CD4-positive, alpha-beta T cell (primary cell): ENCODE measurements at places on chromosomes 6 and 20. TPM values are rescaled to one million over a fixed set of nuclear protein-coding genes. Genes with fewer than 3 reads are reported as not detected.

DNA sequence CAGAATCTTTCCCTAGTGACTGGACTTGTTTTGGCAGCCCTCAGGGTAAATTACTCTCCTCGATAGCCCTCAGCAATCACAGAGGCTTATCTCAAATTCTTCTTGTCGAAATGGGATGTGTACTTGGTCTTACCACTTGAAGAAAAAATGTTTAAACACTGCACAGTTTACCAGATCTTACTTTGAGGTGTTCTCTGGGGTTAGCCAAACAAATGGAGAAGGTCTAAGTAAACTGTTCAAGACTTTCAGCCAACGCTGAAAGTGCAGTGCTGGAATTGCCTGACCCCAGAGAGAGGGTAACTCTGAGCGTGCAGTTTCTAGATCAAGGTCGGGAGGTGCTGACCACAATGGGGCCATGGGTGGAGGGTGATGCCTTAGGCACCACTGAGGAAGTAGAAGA is 39.2 kb downstream of the MYLIP start:
- no peak for DNase-seq

DNA sequence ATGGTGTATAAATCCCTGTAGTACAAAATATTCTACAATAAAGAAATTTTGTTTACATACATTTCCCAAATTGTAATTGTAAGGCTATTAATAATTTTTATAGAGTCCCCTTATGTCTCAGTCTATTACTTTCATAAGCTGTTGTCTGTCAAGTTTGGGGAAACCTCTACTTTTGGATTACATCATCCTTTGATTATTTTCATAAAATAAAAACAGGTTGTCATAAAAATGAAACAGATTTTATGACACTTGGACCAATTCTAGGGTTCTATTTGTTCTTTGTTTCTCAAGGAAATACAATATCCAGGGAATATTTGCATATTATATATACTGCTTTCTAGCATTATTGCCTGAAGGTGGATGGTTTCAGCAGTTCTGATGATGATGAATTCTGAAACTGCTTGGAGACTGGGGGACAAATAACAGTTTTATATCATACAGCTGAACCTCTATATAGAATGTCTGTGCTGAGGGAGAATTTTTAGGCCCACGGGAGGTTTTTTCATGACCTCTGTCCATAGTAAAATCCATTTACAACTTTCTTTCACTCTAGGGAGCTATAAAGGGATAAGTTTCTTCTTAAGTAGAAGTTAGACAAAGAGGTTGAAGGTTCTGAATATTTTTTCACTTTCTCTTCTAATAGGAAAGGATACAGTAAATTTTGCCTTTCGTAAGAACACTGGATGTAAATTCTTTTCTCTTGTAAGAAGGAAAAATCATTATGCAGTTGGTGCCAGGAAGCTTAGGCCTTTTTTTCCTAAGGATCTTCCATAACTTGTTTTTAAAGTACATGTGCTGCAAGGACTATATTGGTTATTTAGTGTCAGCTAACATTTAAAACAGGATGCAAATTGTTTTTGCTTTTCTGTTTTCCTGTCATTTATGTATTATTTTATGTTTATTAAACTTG is 58.0 kb downstream of the CD2AP start:
- no peak for DNase-seq

DNA sequence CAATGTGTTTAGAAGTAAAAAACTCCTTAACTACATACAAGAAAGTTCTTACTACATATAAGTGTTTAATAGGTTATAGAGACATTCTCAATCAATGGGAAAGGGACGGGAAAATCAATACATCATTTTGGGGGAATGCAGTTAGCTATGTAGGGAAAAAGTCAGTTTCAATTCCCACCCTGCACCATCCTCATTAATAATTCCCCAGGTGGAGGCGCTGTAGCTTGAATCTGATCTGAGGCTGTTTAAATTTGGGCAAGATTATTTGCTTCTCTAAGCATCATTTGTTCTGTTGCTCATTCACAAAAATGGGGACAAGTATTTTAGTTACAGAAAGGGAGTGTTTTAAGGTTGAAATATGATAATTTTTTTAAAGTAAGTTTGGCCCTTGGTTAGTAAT is 19.1 kb downstream of the OLIG3 start:
- DNase-seq = no peak

DNA sequence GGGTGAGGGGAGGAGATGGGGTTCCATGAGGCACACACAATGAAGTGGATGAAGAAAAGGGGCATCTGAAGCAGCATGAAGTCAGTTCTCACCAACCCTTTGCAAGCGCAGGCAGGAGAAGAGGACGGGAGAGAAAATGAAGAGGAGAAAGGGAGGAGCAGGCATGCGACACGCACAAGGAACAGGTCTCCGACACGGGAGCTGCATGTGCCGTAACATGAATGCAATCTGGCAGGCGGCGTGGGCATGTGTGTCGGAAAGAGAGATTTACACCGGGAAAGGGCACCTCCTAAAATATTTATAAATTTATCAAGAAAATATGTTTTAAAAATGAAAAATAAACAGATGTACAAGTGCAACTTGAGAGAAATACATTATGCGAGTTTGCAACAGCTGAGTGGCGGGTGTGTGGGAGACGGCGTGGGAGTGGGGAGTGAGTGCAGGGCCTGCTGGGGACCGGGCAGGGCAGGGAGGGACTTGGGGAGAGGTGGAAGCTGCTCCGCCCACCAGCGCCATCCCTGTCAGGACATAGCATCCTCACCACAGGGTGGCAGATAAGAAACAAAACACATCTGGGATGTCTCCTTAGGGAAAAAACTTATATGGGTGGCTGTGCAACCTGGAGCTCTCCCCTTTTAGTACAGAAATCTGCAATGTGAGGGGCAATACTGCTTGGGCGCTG is 40.6 kb downstream of the GJA10 start:
- DNase-seq = no peak

FAM83C gene
- total RNA-seq = not detected

HLA-DRA gene
- total RNA-seq = 51.0 TPM
